SK-N-DZ (cell line): ENCODE measurements at places on chromosomes 1 and 21.

- DNase-seq = no peak
Observed at GRCh38 chr1:25432749-25433388, 2.2 kb downstream of the MACO1 start.

DNA sequence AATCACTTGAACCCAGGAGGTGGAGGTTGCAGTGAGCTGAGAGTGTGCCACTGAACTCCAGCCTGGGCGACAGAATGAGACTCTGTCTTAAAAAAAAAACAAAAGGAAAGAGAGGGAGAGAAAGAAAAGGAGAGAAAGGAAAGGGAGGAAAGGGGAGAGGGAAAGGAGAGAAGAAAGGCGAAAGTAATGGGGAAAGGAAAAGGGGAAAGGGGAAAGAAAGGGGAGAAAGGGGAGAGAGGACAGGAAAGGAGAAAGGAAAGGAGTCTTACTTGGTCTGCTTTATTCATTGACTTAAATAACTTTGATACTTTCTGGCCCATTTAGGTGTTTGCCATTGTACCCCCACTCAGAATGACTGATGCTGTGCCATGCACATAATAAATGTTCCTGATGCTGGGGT is 11.8 kb downstream of the NSUN4 start:
- no peak for DNase-seq

DNA sequence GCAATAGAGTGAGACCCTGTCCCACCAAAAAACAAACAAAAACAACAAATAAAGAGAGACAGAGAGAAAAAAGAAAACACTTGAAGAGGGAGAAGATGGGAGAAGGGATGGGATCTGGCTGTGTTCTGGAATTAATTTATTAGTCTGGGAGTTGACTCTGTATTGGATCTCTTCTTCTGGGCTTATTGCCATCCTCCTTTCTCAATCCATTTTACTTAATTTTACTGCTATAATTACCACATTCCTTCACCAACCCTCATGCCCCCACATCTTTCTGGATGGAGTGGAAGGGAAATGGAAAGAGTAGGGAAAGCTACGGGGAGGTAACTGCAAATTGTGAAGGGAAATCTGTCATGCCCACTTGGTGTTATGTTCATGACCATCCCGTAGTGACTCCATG is 42.9 kb downstream of the FMN2 start:
- DNase-seq = no peak

DNA sequence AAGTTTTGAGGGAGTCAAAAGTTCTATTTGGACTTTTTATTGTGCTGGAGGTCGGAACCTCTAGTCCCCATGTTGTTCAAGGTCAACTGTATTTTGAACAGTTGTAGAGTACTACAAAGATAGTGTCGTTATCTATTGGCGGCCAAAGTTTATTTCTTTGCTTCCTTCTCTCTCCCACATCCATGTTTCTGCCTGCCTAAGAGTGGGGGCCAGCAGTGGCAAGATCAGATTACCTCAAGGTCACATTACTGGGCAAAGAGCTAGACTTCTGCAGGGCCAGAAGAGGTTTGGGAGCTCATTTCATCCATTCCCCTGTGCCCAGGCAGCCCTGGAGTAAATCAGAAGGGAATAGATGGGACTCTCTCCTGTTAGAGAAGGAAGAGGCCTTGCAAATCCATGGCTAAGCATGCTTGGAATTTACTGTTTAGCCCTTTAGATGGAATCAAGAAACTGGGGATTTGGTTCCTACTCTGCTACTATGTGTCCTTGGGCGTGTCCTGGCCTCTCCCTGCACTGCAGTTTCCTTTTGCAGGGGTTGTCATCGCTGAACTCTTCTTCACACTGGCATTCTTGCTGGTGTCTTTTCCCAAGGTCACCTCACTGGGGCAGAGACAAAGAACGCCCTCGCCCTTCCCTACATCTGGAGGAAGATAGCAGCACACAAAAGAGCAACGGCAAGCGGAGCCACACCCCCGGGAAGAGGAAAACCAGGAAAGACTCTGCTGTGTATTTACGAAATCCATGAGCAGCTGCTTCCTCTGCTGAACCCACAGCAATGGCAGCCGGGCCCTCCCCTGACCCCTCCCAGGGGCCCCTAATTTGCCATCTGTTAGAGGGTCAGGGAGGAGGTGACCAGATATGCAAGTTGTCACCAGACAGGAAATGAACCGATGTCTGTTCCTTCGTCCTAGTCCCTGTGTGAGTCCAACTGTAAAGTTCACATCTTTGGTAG is 73.3 kb downstream of the PLPP3 start:
- DNase-seq = peak; percentile 56

- DNase-seq = no peak
Observed at GRCh38 chr1:38962560-38962959, 20.9 kb upstream of the RHBDL2 start.

GRCh38 chr1:14594045-14594444 is 4.4 kb upstream of the KAZN start:
- no peak for DNase-seq

GRCh38 chr1:66317248-66317515 is 216.8 kb upstream of the SGIP1 start:
- no peak for DNase-seq

DNA sequence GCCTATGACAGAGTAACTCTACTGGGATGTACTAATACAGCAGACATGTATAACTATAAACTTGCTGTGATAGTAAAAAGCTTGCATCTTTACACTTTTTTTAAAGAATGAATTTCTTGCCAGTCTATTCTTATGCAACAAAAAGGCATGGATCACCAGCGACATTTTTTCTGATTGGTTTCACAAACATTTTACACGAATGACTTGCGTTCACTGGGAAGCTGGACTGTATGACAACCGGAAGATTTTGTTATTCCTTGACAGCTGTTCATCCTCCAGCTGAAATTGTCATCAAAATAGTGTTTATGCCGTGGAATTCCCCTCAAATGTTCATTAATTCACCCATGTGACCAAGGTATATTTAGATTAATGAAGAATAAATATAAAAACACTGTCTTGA is 131.0 kb downstream of the XPR1 start:
- DNase-seq = no peak

- DNase-seq = no peak
Observed at GRCh38 chr1:203380420-203381150, 29.7 kb upstream of the FMOD start.

- no peak for DNase-seq
Observed at GRCh38 chr1:1051127-1051810, 22.8 kb downstream of the RNF223 start.

GRCh38 chr1:99648107-99648506 is 2.2 kb downstream of the PALMD start:
- peak; percentile 42 for DNase-seq

DNA sequence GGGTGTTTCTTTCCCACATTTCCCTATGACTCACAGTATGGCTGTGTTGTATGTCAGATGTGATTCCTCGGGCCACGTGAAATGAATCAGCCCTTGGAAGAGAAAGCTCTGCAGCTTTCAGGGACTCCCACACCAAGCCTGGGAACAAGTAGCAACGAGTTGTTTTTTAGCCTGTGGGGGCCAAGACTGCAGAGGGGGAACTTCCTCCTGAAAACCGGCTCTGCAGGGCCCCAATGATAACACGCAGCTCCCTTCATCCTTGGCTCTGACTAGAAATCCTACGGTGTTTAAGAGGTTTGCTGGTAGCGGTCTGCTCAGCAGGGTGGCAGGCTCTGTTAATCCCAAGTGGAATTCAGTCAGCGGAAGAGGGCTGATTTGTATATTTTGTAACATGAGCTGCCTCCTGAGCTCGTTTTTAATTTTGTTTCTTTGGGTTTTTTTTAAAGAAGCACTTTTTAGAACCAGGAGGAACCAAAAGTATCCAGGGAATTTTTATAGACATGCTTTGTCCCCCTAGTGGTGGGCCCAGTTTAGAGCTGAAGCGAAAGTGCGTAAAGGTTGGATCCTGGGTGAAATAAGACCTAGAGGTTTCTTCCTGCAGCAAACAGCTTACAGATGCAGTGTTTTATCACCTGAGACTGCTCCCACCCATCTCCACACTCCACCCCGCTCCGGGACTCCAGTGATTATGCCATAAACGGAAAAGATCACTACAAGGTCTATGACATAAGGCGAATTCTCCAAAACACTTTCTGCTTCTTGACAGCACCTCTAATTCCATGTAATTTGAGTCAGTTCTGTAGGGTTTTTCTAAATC is 48.8 kb downstream of the LAMC2 start:
- peak; percentile 54 for DNase-seq

DNA sequence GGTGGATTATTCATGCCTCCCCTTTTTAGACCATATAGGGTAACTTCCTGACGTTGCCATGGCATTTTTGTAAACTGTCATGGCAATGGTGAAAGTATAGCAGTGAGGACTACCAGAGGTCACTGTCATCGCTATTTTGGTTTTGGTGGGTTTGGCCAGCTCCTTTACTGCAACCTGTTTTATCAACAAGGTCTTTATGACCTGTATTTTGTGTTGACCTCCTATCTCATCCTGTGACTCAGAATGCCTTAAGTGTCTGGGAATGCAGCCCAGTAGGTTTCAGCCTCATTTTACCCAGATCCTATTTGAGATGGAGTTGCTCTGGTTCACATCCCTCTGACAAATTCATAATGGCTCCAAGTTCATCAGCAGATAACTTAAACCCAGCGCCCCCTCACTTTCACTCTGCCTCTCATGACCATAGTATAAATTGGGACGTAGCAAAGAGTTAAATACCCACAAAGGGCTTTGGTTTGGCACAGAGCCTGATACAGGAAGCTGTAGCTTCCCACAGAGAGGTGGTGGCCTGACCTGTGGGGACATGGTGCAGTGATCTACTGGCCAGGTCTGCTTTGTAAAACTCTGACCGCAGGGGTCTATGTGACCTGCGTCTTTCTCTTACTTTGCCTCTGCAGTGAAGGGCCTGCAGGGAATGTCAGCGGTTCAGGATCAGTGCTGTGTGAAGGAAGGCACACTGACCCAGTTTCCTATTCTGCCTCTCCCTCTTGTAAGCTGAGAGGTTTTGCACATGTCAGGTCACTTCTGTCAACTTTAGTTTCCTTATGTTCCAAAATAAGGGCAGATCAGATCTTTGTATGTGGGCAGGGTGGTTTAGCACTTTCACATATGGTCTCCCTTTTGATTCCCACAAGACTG is 78.1 kb upstream of the ZNF644 start:
- DNase-seq = no peak

- DNase-seq = no peak
Observed at GRCh38 chr1:207845109-207845508, 65.8 kb downstream of the CD34 start.

- DNase-seq = no peak
Observed at GRCh38 chr1:224563666-224564065, 52.5 kb upstream of the CNIH3 start.

DNA sequence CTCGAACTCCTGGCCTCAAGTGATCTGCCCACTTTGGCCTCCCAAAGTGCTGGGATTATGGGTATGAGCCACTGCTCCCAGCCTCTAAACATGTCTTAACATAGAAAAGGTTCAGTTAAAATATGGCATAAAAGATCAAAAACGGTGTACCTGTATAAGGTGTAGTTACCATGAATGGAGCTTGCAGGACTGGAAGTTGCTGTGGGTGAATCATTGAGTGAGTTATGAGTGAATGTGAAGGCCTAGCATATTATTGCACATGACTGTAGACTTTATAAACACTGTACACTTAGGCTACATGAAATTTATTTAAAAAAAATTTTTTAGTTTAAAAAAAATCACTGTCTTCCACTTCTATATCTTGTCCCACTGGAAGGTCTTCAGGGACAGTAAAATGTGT is 15.7 kb downstream of the ABCD3 start:
- no peak for DNase-seq

GRCh38 chr1:26220199-26220912 is 13.6 kb upstream of the CEP85 start:
- DNase-seq = no peak

DNA sequence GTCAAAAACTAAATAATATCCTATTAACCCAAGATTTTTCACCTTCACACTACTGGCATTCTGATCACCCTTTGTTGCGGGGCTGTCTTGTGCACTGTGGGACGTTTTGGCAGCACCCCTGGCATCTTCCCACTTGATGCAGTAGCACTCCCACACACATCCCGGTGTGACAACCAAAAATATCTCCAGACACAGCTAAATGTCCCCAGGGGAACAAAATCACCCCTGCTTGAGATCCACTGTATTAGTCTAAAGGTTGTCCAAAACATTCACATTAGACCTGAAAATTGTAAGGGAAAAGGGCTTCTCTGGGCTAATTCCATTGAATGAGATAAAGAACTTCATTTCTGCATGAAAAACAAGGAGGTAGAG is 37.8 kb downstream of the PLEKHO1 start:
- no peak for DNase-seq

- DNase-seq = no peak
Observed at GRCh38 chr21:45543710-45544448, 1.6 kb upstream of the SLC19A1 start.

GRCh38 chr21:46443910-46444309 is 14.8 kb upstream of the DIP2A start:
- DNase-seq = no peak

- peak; percentile 19 for DNase-seq
Observed at GRCh38 chr1:216034506-216034905, 388.7 kb downstream of the USH2A start.

DNA sequence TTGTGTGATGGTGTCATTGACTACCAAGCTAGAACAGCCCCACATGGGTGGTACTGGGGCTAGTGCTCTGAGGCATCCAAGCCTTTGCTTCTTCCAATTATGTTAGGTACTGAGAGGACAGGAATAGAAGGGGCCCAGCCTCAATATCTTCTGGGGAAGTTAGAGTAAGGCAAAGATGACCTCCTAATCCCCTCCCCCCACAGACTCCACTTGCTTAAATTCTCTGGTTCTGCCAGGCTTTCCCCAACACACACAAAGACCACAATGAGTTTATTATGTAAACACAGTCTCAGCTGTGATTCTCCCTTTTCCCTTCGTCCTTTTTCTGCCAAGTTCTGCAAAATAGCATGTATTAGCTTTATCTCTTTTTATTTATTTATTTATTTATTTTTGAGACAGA is 3.1 kb upstream of the TACSTD2 start:
- no peak for DNase-seq

DNA sequence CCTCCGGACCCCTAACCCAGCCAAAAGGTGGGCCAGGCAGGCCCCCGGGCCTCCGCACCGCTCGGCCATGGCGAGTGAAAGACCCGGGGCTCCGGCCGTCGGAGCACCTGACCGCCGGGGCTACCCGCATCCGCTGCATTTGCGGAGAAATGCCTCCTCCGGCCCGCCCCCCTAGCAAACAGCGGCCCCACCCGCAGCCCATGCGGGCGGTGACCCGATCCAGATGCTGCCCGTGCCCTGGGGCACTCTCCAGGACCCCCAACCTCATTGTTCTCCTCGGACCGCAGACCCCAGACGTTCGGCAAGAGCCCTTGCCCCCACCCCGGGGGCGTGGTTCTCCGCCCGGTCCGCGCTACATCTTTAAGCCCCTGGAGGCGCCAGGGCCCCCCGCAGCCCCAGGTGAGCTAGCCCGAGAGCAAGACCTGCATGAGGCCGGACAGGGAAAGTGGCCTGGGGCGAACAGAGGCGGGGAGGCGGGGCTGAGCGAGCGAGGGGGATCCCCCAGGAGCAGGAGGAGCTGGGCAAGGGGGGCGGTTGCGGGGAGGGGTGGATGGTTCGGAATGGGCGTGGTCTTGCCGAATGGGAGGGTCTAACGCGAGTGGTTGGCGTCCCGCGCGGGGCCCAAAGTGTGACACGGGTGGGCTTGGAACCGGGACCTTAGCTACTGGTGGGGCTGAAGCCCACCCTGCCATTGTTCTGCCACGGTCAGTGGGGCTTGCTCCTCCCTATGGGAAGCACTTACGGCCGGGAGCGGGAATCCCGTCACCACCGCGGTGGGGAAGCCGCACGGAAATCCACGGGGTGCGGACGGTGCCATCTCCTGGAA is 6.3 kb upstream of the CRYBG2 start:
- DNase-seq = no peak
